ENCODE measurements at places on chromosomes 3 and 15.
A peak's percentile ranks its signal among the peaks of the same experiment; 100 is the strongest.

- peak; percentile 36 for DNase-seq
Measured at GRCh38 chr3:126811530-126811929, 107.5 kb downstream of the CHCHD6 start.

GRCh38 chr3:133890037-133890436, 5.6 kb downstream of the RAB6B start:
- DNase-seq = no peak

DNA sequence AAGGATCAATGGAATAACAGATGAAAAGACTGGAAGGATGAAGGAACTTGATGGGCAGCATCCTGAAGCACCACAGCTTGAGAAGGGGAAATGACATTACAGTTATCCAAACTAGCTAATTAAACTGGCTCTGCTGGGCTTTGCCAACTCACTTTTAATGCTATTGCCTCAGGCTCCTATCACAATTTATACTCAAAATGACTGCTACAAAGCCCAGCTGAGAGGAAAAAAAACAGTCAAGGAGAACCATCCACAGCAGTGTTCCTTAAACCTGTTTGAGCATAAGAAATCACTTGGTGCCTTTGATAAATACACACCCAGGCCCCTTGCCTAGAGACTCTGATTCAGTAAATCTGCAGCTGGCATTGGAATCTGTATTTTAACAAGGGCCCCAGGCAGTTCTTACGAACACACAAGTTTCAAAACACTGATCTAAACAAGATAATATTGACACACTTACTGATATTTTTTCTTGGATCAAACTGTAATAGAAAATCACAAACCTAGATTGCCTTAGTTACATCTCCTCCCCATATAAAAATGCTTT, 85.8 kb downstream of the MB21D2 start:
- DNase-seq = peak; percentile 53

DNA sequence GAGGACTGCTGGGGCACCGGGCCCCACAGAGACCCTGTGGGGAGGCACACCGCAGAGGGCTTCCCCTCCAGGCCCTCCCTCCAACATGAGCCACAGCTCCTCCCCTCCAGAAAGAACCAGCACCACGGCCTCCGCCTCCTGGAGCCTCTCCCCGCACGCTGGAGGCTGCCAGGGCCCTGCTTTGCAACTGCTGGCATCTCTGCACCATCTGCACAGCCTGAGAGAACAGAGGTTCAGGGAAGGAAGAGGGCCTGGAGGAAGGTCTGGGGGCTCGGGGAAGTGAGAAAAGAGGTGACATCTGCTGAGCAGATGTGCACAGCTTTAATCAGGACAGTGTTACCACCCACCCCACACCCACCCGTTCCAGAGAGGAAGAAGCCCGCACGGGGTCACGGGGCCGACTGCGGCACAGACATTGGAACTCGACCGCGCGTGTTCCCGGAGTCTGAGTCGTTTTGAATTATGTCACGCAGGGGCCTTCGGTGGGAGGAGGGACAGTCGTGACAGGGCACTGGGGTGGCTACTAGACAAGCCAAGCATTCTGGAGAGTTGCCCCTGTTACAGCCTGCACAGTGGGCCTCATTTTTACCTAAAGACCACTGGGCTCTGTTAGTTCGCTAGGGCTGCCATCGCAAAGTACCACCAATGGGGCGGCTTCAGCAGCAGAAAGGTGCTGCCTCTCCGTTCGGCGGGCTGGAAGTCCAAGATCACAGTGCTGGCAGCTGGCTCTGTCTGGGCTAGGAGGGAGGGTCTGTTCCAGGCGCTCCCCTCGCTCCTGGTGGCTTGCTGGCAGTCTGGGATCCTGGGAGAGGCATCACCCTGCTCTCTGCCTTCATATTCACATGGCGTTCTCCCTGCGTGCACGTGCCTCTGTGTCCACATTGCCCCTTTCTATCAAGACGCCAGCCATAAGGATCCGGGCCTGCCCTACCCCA, 194.8 kb downstream of the XXYLT1 start:
- DNase-seq = no peak

- DNase-seq = no peak
Measured at GRCh38 chr15:82183121-82184031, 79.2 kb downstream of the EFL1 start.

- DNase-seq = no peak
Measured at GRCh38 chr15:43275740-43276562, 9.2 kb upstream of the TGM5 start.

GRCh38 chr3:193598202-193598601, 5.2 kb downstream of the OPA1 start:
- DNase-seq = no peak

- no peak for DNase-seq
Measured at GRCh38 chr15:98144388-98144787, 183.9 kb downstream of the ARRDC4 start.

- DNase-seq = no peak
Measured at GRCh38 chr3:77222701-77223100, 182.8 kb downstream of the ROBO2 start.

Data from ELR (cell line).